Fibroblast of skin of left quadriceps (primary cell): ENCODE measurements at places on chromosomes 13 and 19.

DNA sequence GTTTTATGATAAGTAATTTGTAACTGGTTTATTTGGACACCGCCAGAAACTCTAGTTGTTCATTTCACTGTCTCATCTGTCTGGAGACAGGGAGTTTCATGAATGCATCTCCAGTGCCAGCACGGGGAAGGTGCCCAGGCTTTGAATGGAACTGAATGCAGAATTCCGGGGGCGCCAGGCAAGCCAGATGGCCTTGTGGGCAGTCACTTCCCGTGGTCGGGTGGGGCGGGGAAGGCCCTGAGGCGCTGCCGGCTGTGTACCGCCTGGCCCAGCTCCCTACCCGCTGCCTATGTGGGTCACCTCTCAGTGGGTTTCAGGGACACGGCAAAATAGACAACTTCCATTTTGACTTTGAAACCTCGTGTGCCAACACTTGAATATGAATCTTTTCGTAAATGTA lies 28.8 kb upstream of the MCF2L start:
- no peak for DNase-seq

DNA sequence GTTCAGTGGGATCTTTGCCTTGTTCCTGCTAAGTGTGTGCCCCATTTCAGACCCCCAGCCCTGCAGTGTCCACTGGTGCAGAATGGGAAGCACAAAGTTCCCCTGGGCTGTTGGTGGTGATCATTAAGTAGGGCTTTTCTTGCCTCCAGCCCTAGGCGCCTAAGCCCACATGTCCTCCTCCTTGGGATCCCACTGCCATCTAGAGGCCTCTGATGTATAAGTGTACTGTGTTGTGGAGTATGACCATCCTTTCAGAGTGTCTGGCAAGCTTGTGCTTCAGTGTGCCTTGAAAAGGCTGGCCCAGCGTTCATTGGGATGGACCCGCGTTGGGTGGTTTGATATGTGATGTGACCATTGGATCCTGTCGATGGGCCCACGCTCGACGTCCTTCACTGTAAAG lies 71.2 kb downstream of the WASF3 start:
- peak; percentile 13 for DNase-seq

GRCh38 chr13:43425234-43425633 lies 361.5 kb downstream of the ENOX1 start:
- DNase-seq: no peak

DNA sequence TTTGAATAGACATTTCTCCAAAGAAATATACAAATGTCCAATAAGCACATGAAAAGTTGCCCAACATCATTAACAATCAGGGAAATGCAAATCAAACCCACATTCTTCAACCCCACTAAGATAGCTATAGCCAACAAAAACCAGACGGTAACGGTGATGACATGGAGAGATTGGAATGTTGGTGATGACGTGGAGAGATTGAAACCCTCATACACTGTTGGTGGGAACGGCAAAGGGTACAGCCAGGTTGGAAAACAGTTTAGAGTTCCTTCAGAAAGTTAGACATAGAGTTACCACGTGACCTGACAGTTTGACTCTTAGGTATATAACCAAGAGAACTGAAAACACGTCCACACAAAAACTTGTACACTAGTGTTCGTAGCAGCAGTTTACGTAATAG lies 48.1 kb downstream of the TNFRSF19 start:
- peak; percentile 96 for DNase-seq

DNA sequence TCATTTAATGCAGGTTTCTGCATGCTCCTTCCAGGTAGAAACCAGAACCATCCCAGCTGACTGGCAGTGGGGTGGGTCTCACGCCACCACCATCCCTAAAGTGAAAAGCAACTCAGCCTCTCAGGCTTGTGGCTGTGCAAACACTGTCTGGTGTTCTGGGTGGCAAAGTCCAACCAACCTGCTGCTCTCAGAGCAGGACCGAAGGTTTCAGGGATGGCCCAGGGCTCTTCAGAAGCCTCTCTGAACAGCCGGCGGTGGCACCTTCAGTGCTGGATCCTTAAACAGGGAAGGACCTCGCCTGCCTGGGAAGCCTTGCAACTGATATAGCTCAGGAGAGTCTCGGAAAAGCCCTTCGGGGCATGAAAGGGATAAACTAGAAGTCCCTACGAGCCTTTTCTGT lies 100.8 kb downstream of the COL4A1 start:
- no peak for DNase-seq

DNA sequence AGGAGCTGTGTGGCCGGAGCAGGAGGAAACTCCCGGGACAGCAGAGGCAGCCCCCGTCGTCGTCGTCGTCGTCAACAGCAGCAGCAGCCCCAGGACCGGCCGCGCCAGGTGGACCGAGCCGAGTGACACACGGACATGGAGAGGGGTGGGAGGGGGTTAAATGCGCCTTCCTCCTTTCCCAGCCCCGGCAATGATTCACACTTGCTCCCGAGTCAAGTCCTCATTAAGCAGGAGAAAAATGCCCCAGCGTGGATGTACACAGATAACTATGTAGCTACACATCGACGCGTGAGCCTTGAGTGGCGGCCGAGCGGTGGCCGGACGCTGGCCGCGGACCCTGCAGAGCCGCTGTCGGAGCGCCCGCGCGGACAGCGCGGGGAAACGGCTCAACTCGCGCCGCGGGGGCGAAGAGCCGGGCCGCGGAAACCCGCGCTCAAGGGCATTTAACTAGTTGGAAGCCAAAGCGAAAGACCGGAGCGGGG lies 645 bp downstream of the UBL3 start:
- no peak for DNase-seq

- no peak for DNase-seq
These were observed 26.0 kb upstream of the IRS2 start for GRCh38 chr13:109812382-109812781.

DNA sequence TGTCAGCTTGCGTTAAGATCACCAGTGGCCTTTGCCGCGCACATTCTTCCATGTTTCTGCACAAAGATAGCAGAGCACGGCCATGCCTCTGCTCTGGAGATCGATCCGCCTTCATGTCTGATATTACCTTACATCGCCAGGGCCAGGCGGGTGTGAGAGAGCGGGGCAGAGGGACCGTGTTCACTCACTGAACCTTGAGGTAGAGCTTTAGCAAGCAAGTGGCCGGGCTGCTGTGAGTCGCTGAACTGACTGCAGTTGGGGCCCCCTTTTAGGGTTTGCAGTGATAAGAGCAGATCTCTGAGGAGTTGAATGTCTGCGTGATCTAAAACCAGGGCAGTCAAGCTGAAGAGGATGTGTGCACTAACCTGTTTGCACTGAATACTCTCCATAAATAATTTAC lies 275.4 kb upstream of the OBI1 start:
- no peak for DNase-seq

DNA sequence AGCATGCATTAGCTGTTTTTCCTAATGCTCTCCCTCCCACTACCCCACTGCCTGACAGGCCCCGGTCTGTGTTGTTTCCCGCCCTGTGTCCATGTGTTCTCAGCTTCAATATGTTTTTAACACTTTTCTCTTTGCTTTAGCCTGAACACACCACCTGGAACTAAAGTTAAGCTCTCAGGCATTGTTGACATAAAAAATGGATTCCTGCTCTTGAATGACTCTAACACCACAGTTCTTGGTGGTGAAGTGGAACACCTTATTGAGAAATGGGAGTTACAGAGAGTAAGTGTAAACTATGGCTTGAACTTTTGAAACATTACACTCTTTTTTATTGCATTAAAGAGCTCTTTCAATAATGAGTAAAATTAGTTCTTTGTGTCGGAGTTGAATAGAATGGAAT lies 70.1 kb downstream of the TDRD3 start:
- no peak for DNase-seq

DNA sequence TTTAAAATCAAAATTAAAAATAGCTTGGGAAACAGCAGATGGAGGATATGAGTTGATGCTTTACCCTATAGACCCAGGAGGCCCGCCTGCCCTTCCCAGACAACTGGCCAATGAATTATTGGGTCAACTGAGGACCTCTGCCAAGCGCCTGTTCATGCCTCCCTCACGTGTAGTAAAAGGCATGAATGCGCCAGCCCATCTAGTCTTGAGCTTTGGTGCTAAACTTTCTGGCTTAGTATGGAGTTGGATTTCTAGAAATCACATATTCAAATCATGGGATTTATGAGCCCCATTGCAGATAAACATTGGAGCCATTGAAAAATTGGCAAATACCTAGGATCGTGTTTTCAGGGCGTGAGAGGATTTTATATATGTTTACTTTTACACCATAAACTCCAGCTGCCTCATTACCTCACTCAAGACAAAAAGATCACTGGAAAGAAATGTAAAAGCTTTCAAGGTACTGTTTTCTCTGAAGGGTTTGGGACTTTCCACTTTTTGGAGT lies 47.1 kb downstream of the COL4A2 start:
- DNase-seq: no peak

GRCh38 chr19:44907613-44908012 lies 2.0 kb downstream of the APOE start:
- no peak for DNase-seq

GRCh38 chr13:98595134-98595533 lies 18.2 kb upstream of the STK24 start:
- no peak for DNase-seq

DNA sequence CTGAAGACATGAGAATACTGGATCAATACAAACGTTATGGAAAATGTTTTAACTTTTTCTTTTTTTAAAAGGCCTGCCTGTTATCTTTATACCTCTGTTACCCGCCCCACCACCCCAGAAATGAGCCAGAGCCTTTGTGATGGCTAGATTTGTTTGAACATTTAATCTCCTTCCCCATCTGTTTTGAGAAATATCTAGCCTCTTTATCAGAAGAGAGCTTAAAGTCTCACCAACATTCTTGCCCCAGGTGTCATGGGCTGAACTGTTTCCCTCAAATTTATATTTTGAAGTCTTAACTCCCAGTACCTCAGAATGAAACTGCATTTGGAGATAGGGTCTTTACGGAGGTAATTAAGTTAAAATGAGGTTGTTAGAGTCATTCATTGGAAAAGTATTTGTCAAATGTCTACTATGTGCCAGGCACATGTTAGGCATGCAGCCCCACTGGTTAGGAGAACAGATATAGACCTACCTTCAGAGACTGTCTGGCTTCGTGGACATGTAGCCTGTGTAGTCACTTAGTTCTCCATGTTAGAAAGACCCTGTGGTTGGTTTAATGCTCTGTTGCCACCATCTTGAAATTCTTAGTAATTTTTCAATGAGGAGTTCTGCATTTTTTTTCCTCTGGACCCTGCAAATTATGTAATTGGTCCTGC lies 6.3 kb upstream of the RB1 start:
- DNase-seq: no peak

DNA sequence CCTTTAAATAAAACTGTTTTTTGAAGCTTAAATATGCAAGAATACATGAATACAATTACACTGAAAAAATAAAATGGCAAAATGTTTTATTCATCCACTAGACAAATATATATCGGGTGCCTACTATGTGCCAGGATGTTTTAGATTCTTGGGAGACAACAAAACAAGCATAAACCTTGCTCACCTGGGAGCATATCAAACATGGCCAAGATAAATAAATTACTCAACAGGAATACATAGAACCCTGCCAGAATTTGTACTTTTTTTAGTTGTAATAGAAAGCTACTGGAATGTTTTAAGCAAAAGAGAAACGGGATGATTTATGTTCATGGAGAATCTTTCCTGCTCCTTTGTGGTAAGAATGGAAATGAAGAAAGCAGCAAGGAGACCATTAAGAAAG lies 2358.5 kb upstream of the PCDH20 start:
- DNase-seq: no peak

- no peak for DNase-seq
These were observed 204.3 kb downstream of the SUCLA2 start for GRCh38 chr13:47796816-47797215.

GRCh38 chr13:113845055-113845454 lies 18.8 kb downstream of the GAS6 start:
- DNase-seq: no peak

DNA sequence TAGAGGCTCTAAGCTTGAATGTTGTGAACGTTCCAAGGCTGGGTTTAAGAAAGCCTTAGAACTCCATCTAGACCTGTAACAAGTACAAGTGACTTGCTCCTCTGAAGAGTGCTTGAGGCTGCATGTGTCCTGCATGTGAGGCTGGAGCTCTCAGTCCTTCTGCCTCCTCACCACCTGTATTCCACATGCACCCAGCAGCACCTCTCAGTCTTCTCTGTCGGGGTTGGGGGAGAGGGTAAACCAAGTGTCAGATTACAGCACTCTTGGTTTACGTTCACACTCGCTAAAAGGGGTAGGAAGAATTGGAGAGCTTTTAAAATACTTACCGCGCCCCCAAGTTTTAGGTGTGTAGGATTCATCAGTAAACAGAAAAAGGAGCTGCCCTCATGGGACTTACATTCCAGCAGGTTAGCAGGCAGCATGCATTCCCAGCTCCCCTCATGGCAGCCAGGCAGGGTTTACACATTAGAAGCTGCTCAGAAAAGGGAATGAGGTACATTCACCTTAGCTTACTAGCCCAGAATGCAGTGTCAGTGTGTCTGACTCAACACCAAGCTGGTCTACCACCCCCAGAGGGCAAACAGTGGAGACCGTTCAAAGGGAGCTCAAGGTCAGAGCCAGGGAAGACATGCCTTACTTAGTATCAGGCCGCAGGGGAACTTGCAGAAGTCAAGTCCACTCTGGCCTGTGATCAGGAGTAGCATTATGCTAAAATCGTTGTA lies 248.1 kb downstream of the PCCA start:
- DNase-seq: no peak

- no peak for DNase-seq
These were observed 55.7 kb downstream of the SERP2 start for GRCh38 chr13:44429311-44429710.

DNA sequence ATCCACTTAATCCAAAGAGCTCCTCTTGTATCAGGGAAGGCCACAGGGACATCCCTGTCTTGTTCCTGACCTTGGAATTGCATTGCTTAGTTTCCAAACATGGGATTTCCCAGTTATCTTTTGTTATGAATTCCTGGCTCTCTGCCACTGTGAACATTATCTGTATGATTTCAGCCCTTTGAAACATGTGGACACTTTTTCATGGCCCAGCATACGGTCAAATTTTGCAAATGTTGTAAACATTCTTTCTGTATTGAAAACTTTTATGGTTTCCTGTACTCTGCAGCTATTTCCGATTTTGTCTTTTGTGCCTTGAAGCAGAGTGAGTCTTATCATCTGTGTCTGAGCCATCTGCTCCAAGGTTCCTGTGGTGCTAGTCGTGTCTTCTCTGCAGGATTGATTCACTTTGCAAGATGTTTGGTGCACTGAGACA lies 4.5 kb upstream of the CFAP97D2 start:
- no peak for DNase-seq
